ENCODE measurements at places on chromosomes 6 and 20.

DNA sequence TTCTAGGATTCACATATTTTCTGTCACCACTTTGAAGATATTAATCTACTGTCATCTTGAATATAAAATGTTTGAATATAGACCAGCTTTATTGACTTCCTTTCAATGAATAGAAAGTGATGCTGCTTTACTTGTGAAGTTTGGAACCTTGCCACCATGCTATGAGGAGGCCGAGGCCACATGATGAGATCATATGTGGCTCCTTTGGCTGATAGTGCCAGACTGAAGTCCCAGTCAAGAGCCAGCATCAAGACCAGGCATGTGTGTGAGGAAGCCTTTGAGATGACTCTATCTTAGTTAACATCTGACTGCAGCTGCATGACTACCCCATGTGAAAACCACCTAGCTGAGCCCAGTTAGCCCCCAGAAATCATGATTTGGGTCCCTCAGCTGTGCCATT is 169.5 kb downstream of the OTOR start:
- DNase-seq = no peak

- no peak for DNase-seq
Measured at GRCh38 chr6:150622476-150622875, 22.8 kb downstream of the PLEKHG1 start.

DNA sequence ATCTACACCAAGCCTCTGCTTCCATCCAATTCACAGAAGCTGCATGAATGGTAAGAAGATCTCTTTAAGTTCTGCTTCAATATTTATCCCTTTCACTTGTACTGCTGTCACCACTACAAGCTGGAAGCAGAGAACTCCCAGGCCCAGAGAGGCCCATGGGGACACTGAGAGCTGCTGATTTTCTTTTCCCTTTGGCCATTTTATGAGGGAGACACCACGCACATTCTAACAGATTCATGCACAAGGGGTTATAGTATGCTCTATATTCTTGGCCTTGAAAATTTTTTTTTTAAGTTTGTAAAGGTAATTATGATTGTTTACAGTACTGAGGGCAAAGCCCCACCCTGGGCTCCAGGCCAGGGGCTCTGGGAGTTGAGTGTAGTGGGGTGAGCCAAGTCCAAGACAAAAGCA is 88.4 kb downstream of the MYB start:
- DNase-seq = no peak

DNA sequence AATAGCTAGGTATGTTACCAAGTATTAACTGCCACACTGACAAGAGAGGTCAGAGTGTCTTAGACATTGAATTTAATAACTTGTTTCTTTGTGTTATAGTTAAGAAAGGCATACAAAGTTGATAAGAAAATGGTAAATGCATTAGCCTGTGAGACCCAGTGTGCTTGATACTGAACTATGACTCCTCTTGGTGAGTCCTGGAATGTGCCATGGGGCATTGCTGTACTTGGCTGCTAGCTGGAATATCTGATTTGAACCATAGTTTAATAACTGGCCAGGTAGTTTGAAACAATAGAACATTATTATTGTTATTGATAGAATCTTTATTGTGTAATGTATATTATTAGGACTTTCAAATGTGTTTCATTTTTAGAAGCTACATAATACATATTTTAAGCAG is 70.0 kb downstream of the ZFAND3 start:
- no peak for DNase-seq

GRCh38 chr6:144087789-144088426 is 7.5 kb downstream of the SF3B5 start:
- no peak for DNase-seq

GRCh38 chr6:56518995-56519767 is 123.5 kb downstream of the DST start:
- no peak for DNase-seq

DNA sequence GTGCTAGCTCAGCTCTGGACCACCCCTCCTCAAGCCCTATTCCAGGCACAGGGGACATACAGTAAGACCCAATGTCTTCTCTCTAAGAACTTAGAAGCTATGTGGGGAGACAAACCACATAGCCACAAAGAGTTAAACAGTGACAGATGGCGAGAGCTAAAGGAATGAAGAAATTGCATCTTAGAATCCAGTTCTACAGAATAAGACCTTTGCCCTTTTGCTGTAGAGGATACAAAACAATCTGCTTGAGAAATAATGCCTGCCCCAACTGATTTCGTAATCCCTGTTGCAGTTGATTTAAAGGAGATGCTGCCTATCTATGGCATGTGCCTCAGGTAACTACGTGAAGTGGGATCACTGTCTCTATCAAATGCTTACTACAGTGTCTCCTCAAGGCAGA is 31.2 kb downstream of the TNFRSF21 start:
- DNase-seq = no peak

- DNase-seq = no peak
Measured at GRCh38 chr6:3438190-3439167, 18.4 kb downstream of the SLC22A23 start.

DNA sequence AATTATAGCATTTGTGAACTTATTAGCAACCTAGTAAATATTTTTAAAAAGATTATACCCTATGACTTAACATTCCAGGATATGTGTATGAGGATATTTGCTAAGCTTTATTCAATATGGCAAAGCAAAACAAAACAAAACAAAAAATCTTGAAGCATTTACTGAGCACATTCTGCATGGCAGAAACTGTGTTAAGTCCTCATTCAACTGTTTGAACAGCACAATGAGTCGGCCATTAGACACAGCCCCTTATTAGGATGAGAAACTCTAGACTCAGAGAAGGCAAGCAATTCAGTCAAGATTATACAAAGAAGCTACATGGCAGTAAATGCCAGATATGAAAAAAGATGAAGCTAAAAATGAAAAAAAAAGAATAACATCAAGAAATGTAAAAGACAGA is 70.1 kb upstream of the IYD start:
- no peak for DNase-seq

DNA sequence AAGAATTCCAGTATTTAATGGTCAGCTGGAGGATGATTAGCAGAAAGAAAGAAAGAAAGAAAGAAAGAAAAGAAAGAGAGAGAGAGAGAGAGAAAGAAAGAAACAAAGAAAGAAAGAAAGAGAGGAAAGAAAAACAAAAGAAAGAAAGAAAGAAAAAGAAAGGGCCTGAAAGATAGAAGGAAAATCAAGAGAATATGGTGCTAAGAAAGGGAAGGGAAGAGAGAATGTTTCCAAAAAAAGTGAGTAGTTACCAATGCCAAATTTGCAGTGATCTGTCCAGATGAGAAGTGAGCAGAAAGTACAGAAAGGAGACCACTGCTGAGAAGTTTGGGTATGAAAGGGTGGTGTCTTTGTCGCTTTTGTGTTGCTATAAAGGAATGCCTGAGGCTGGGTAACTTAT is 26.6 kb downstream of the SLC17A4 start:
- DNase-seq = no peak

DNA sequence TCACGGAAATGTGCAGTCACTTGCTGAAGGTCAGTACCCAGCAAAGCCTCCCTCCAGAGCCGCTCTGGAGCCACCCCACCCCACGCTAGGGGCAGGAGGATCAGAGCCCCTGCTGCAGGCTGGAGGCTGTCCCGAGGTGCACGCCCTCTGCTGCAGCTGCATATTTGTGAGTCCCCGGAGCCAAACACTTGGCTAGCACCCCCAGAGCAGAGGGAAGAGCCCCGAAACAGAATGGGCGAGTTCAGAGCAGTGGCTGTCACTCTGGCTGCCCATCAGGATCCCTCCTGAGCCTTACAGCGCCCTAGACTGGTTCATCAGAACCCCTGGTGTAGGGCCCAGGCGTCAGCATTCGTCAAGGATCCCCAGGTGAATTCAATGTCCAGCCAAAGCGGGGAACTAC is 9.5 kb upstream of the TULP1 start:
- no peak for DNase-seq

DNA sequence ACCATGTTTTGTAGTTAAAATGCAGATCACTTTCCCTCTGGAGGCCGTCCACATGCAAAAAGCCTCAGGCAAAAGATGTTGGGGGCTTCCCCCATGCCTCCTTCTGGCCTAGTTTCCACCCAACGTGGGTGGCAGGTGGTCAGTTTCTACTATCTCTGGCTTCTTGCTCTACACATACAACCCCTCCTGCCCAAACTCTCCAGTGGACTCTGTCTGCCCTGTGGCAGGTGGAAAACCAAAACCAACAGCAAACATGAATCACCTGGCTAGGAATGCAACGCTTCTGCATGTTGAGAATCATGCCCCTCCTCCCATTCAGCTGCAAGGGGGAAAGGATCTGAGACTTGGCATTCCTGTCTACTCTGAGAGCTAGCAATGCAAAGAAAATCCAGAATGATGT is 94.8 kb downstream of the MBOAT1 start:
- DNase-seq = no peak

- no peak for DNase-seq
Measured at GRCh38 chr6:92762443-92763273, 656.7 kb downstream of the EPHA7 start.

DNA sequence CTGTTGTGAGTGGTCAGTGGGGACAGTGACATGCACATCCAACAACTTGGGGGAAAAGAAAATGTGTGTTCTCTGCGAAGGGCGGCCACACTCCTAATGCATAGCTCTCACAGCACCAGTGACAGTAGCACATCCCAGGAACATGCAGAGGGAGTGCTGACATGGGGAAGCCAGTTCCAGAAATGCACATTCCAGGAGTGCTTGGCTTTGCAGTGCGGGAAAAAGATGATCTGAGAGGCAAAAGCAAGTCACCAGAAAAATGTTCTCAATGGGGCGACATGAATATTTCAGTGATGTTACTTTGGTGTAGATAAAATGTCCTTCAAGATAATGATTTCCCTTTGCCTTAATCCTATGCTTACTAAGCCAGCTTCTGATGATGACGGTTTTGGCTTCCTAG is 42.9 kb upstream of the PDE10A start:
- DNase-seq = no peak

- no peak for DNase-seq
Measured at GRCh38 chr20:44651684-44652423, at the start of gene ADA. Gene ADA (minus strand): TSS chr20:44651699. CDS start chr20:44651607, 92 bp downstream.

GRCh38 chr6:4664117-4664626 is 112.0 kb upstream of the CDYL start:
- no peak for DNase-seq

DNA sequence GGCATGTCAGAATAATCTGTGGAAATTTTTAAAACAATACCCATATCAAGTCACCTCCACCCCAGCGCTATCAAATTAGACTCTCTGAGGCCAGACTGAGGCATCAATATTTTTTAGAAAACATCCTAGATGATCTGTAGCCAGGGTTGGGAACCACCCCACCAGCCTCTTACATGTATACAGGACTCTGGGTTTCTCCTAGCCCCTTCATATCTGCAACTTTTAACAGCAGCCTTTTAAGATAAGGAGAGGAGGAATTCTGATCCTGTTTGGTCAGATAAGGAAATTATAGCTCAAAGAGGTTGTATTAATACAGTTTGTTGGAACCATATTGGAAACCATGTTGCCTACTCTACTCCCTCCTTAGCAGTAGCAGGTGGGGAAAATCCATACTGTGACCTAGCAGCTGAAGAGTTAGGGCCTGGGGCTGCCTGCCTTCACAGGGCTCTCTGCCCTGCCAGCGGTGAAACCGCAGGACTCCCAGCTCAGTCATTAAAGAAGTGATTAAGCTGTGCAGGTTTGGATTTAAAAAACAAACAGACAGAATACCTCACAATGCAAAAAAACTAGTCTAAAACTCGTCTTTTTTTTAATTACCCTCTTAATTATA is 30.0 kb downstream of the BRPF3 start:
- DNase-seq = no peak

- DNase-seq = no peak
Measured at GRCh38 chr6:42460883-42461282, 9.2 kb upstream of the TRERF1 start.

DNA sequence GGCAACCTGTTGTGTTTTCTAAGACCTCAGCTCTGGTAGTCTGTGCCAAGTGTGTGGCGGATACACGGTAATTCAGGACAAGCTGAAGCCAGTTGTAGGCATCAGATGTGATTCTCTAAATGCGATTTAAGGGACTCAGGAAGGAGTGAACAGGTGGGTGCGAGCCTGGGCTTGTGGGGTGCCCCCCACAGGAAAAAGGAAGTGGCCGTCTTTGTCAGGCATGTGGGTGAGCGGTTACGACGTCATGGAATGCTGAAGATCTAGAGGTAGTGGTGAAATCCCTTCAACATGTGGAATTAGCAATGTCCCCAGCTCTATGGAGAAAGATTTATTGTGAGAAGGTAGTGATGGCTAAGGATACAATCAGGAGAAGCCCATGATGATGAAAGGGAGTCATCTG is 95.1 kb upstream of the EXOC2 start:
- no peak for DNase-seq

DNA sequence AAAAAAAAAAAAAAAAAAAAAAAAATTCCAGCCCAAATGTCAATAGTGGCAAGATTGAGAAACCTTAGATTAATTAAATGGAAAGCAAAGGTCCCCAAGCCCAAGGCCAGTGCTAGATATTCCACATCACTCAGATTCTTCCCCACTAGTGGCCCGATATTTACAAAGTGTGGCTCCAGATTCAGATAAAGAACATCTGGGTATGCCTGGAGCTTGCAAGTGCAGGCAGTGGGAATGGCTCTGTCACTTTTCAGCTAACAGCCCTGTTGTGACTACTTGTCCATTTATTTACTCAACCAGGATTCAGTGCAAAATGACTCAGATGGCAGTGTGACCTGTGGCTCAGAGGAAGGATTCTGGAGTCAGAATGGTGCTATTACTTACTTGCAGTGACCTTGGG is 8.2 kb upstream of the KCNB1 start:
- DNase-seq = no peak

All from cerebellar nuclear complex (tissue), 1 donor.